HT1080 (cell line): ENCODE measurements at places on chromosomes 13 and 19.
A peak's percentile ranks its signal among the peaks of the same experiment; 100 is the strongest.

- DNase-seq: no peak
Observed at GRCh38 chr13:26551255-26551860, 6.1 kb upstream of the WASF3 start.

GRCh38 chr13:37481011-37481884 lies 117.3 kb downstream of the POSTN start:
- DNase-seq: peak; percentile 7

DNA sequence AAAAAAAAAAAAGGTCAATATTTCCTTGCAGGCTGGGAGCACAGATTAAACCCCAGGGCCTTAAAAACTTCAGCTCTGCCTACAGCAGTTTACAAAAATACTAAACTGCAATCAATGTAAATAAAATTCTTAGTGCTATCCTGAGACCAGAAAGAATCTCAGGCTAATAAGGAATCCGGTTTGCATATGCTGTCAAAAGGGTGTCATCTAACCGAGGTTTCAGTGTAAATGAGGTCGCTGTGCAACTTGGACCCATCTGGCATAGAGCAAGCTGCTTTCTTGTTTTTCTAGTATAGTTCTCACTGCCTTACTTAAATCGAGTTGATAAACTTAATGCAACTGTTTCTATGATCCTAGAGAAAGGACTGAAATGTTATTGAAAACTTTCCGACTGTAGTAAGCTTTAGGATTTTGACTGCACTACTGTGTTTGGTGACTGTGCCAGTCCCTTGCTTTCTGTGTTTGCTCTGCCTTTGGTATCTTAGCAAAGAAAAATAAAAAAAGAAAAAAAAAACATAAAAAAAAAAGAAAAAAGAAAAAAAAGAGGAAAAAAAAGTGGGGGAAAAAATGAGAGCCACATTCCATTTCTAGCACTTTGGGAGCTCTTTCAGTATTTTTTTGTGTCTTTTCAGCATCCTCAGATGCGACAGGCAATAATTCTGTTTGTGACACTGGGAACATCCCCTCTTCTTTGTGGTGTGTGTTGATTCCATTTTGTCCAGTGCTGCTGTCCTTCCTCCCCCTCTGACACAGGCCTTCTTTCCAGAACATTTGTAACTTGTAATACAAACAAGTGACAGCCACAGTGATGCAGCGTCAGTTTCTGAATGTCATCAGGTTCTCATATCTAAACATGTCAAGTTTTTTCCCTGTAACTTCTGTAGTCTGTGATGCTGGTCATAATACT lies 340.5 kb downstream of the ZNF536 start:
- DNase-seq: no peak

DNA sequence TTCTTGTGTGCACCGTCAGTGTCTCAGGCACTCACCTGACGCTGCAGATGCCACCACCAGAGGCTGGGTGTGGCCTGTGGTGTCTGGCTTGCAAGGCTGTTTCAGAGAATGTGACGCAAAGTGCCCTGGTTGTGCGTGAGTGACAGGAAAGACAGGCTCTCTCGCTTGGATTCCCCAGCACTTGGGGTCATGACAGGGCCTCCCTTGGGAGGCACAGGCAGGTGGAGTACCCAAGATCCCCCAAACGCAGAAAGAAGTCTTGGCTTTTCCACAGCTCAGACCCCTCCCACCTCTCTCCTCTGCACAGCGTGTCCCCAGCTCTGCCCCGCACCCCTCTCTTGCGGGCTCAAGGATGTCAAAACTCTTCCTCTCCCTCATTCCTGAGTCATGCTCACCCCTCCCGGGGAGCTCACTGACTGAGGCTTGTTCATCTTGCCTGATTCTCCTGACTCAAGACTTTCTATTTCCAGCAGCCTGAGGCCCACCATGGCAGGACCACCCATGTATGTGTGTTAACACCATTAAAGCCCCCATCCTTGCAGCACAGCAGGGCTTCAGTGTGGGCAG lies 21.0 kb downstream of the DHX34 start:
- DNase-seq: peak; percentile 69

DNA sequence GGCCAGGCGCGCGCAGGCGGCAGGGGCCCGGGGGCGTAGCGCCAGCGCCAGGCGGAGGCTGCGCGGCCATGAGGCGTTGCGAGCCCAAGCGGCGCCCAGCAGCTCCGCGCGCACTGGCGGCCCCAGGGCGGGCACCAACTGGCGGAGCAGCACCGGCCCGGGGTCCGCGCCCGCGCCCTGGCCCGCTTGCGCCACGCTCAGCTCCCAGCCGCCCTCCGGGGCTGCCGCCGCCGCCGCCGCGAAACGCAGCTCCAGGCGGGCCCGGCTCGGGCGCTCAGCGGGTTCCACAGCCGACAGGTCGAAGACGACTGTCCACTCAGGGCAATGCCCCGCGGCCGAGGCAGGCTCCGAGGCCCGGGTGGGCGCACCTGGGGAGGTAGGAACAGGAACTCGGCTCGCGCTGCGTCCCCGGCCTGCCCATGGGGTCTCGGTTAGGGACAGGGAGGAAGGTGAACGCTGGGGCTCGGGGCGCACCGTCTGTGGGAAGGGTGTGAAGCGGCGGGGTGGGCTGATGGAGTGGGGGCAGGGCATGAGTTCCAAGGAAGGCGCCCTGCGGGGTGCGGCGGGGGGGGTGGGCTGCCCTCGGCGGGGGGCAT lies 26.8 kb downstream of the CERS1 start:
- DNase-seq: no peak
